Effector memory CD4-positive, alpha-beta T cell (primary cell): ENCODE measurements at places on chromosomes 3 and 15.

- no peak for DNase-seq
Measured at GRCh38 chr3:107238787-107239186, 138.5 kb upstream of the CCDC54 start.

DNA sequence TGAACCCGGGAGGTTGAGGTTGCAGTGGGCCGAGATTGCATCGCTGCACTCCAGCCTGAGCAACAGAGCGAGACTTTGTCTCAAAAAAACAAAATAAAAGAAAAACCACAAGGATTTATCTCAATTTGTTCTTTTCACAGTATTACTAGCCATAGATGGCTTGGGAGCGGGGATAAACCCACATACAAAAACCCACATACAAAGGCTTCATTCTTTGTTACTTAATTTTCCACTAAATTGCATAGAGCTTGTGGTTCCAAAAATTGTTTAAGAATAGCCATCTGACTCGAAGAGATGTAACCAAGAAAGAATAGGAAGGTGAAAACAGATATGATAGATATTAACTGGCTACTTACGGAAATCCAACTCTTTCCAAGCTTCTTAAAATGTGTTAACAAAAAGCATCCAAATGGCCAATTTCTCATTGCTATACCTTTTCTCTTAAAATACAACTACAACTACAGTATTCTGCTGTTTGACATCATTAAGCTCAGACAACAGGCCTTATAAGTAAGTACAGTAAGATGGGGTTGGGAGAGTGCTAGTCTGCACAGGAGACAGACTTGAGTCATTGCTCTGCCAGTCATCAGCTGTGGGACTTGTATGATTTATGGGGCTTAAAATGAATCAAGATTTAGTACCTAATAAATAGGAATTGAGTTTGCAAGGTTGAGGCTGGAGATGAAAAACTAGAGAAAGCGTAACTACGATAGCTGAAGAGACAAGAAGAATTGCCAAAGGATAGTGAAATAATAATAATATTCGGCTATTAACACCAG is 96.6 kb upstream of the PLXND1 start:
- DNase-seq, result no peak

- no peak for DNase-seq
Measured at GRCh38 chr3:148089171-148089570, 608.5 kb upstream of the AGTR1 start.

- no peak for DNase-seq
Measured at GRCh38 chr3:186182850-186183249, 74.0 kb upstream of the ETV5 start.

- no peak for DNase-seq
Measured at GRCh38 chr3:190217081-190217480, 96.4 kb upstream of the P3H2 start.

DNA sequence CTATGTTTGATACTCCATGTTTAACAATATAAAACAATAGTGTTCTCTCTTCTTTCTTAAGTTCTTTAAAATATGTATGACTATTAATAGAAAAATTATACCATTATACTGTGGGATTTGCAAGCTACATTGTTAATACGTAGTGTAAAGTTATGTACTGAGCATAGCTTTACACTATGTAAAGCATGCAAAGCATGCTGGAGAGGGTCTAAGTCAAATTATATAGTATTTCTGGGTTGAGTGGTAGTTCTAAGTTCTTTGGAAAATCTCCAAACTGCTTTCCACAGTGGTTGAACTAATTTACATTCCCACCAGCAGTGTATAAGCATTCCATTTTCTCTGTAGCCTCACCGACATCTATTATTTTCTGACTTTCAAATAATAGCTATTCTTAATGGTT is 253.0 kb downstream of the RAP2B start:
- DNase-seq, result no peak

DNA sequence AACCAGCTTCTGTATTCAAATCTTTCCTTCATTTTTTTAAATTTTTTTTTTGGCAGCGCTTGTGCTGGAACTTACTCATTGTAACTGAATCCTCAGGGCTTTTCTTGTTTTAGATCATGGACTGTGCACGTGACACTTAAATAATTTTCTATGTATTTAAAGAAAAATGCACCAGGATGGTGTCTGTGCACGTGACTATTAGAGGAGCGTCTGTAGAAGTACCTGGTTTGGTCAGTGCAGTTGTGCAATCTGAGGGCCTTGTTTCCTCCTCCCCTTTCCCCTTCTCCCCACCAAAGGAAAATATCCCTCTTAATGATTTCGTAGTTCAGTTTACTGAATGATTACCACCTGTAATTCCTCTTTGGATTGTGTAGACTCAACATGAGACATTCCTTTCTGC is 31.3 kb downstream of the EDEM1 start:
- DNase-seq, result no peak

DNA sequence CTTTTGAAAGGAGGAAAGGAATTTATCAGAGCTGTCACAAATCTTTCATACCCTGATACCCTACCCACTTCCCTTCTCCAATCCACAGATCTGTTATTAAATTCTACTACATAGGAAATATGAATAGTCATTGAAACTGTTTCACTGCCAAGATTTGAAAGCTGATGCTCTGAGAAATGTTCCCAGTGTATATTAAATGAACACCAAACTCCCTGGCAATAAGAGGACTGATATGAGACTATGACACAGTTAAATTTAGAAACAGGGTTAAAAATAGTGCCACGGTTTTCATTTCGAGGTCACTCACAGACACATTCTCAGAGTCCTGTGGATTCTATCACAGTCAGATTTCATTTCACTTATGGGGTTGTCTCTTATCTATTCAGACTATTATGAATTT is 27.2 kb upstream of the GBE1 start:
- DNase-seq, result no peak

DNA sequence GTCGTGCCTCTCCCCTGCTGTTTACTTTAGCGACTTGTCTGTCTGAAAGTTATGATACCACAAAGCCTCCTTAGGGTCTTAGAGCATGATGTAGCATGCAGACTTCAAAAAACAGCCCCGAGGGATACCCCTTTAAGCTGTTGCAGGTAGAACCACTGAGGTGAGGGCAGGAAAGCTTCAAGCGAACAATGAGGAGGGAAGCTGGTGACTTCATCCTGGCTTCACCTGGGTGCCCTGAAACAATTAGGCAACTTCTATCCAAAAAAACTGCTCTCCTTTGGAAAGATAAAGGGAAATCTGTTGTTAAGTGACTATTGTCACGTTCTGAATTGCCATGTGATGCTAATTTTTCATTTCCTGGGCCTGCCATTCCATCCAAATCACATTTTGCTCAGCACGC is 231.6 kb downstream of the SOX2 start:
- DNase-seq, result no peak

DNA sequence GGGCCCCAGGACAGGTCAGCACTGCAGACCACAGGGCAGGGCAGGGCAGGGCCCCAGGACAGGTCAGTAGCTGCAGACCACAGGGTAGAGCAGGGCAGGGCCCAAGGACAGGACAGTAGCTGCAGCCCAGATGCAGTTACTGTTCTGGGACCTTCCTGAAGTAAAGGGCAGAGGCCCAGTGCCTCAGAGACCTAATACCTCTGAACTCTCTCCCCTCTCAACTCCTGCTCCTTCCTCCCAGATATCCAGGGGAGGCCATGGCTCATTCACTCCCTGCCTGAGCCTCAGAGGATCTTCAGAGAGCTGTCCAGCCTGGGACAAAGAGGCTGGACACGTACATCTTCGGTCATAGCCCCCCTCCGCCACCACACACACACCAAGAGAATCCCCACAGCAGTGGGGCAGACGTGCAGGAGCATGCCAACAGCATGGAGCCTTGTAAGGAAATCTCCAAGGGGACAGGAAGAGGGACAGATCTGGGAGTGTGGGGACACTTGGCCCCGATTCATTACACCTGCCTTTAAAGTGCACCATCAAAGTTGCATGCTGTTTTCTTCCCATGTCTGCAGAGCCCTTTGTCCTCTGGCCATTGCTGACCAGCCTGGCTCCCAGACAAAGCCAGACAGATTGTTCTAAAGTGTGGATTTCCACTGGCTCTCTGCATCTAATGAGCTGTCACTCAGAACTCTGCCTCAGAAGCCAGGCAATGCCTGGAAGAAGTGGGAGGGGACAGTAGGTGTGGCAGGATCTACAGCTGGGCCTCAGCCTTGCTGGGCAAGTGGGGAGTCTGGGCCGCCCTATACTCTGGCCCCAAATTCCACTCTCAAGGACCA is 24.2 kb upstream of the BUB1B start:
- DNase-seq, result no peak

DNA sequence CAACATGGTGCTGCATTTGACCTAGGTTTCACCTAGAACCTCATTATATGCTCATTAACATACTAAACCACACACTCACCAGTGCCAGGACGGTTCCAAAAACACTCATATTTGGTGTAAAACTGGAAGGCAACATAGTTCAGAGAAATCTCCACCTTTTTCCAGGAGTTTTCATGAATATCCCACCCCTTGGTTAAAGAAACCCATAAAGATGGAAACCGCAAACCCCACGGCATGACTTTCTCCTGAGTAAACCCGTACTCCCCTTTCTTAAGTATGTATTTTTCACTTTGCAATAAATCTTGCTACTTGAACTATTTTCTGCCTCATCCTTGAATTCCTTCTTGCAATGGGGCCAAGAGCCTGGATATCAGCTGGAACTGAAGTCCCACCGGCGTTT is 379.3 kb downstream of the MAGI1 start:
- no peak for DNase-seq

DNA sequence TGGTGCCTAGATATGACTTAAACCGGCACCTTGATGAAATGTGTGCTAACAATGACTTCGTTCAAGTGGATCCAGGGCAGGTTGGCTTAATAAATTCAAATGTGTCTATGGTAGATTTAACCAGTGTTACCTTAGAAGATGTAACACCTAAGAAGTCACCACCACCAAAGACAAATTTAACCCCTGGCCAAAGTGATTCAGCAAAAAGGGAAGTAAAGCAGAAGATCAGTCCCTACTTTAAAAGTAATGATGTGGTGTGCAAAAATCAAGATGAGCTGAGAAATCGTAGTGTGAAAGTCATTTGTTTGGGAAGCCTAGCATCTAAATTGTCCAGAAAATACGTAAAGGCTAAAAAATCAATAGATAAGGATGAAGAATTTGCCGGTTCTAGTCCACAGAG is 1.1 kb downstream of the FAN1 start:
- DNase-seq, result no peak

GRCh38 chr3:64278625-64279024 is 53.4 kb upstream of the PRICKLE2 start:
- DNase-seq, result no peak

- no peak for DNase-seq
Measured at GRCh38 chr3:16985608-16986007, 100.9 kb downstream of the PLCL2 start.

DNA sequence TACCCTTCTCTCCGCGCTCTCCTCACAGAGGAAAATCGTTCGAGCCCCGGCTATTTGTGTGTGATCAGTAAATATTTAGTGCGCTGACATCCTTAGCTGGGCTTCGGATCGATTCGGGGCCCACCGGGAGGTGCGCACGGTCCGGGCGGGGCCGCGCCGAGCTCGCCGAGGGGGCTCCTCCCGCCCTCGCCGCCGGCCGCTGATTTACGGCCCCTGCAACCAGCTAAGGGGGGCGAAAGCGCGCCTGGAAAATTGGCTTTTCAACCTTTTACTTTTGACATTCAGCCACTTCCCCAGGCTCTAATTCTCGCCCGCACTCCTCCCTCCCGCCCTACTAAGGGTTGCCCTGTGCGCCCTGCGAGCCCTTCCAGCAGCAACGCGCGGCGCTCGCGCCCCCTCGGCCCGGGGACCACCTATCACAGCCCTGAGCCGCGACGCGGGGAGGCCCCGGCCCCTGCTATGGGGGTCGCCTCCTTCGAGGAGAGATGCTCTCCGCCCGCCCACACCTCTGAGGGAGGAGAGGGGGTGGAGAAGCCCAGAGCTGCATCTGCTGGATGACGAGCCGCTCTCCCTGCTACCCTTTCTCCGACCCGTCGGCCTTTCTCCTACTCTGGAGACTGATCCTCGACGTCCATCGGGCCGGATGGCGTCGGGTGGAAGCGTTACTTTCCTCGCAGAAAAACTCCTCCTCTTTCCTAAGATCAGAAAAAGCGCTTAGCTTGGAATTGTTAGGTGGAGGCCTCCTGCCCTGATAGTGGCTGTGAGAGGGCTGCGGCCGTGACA is 7.8 kb upstream of the NR2F2 start:
- no peak for DNase-seq

- no peak for DNase-seq
Measured at GRCh38 chr15:76994496-76994895, 430 bp upstream of the PSTPIP1 start.

- DNase-seq, result no peak
Measured at GRCh38 chr3:172103724-172104123, 64.3 kb downstream of the FNDC3B start.

DNA sequence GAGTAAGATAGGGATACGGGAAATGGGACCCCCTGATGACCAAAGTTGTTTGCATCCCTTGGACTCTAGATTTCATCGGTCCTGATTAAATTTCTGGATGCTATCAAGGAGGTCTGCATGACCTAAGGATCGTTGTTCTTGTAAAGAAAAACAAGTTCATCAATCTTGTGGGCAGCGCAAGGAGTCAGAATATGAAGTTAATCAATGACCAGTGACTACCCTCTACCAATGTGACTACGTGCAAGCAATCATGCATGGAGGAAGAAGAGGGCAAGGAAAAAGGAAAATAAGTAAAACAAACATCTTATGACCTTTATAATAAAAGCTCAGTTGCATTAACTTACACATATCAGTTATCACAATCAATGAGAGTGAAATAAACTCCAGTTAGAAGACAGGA is 139.7 kb downstream of the RTP4 start:
- no peak for DNase-seq

- no peak for DNase-seq
Measured at GRCh38 chr3:120263792-120264191, 21.2 kb downstream of the GPR156 start.

DNA sequence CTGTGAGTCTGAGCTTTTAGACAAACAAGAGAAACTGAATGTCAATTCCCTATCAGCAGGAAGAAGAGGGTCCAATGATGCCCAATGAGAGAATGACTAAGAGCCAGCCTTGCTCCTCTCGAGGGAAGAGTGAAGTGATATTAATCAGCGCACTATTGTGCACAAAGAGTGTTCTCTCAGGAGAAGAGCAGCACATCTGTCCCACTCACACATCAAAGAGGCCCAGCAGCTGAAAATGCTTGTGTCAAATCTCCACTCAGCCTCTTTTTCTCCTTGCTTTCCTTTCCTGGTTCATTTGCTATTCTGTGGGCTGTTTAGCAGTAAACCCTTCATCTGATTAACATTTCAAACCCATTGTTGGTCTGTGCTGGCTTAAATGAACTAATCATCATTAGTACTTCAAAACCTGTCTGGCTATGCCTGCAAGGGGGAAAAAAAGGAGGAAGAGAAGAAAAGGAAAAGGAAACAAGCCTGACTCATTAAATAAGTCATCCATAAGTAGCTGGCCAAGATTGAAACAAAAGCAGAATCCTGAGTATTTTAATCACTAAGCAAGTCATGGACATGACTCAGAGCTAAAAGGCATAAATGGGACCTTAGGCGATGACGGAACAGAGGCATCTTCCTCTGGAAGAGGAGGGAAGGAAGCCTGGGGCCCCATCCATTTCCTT is 912.7 kb downstream of the TUSC7 start:
- no peak for DNase-seq

- no peak for DNase-seq
Measured at GRCh38 chr3:25021816-25022215, 406.2 kb upstream of the RARB start.
